ENCODE measurements at places on chromosomes 7 and 10. TPM values are rescaled to one million over a fixed set of nuclear protein-coding genes. Genes with fewer than 3 reads are reported as not detected.

Gene FANK1
- 0.68 TPM for total RNA-seq

Gene COL26A1
- total RNA-seq, result 42.6 TPM

Gene ARL4A
- total RNA-seq, result 36.3 TPM

Gene CUBN
- total RNA-seq, result 0.26 TPM

Gene CALHM2
- not detected for total RNA-seq

Gene MACROH2A2
- 12.1 TPM for total RNA-seq

DNA sequence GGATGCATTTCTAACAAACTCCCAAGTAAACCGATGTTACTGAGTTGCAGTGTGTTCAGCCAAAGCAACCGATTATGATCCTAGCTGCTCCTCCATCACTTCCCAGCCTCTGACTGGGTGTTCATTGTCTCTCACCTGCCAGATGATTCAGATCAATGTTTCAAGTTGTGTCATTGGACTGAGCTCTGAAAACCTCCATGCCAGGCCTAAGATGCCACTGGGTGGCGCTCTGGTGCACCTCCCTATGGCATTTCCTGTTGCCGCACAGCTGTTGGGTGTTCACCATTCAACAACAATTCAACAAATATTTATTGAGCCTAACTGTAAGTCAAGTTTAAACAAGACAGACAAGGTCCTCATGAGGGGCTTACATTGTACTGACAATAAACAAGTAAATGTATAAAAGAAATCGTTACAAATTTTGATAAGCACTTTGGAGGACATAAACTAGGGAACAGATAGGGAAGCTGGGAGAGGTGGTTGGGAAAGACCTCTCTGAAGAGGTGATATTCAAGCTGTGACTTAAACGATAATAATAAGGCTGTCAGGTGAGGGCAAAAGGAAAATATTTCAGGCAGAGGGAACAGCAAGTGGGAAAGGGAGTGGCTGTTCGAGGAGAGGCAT is 22.8 kb downstream of the RGR start:
- DNase-seq, result peak; percentile 78

DNA sequence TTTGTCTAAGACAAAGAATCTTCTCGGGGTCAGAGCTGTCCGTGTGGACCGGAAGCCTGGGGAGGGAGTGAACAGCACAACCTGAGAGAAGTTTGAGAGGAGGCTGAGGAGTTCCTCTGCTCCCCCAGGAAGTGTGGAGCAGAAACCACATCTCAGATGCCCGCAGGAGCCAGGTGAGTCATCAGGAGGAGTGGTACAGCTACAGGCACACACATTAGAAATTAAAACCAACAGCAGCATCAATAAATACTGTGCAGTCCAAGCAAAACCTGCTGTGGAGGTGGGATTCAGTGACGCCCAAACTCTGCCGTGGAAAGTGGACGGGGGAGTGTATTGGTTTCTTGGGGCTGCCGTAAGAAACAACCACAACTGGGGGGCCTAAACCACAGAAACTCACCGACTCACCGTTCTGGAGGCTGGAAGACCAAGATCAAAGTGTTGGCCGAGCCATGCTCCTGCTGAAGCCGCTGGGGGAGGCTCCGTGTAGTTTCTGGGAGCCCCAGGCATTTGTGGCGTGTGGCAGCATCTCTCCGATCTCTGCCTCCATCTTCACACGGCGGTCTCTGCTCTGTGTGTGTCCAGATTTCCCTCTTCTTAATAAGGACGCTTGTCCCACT is 31.2 kb upstream of the GARS1 start:
- DNase-seq, result no peak

DNA sequence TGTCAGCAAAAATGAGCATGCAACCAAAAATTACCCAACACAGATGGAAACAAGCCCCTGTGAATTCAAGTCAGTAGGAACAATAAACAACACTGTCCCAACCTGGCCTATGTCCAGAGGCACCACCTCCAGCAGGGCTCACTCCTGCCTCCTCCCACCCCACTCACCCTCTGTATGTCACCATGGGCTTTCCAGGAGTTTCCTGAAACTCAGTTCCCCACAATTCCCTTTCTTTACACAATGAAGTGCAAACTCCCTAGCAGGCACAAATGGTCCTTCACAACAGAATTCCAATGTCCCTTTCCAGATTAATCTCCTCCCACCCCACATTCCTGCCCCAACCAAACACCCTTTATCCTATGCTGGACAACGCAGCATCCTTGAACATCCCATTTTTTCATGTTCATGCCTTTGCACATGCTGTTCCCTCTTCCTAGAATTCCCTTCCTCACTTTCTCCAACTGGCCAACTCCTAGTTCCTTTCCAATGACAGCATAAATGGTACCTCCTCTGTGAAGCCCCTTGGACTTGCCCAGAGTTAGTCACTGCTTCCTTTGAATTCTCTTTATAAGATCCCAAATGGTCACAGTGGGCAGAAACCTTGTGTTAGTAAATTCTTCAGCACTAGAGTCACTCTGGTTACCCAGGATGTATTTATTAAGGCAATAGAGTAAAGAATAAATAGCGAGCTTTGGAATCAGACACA is 157.5 kb downstream of the SLIT1 start:
- no peak for DNase-seq

GRCh38 chr10:478471-479245 is 210.8 kb downstream of the DIP2C start:
- peak; percentile 22 for DNase-seq

Measured in H9 (cell line).